ENCODE measurements at places on chromosomes 11 and 22. TPM values are rescaled to one million over a fixed set of nuclear protein-coding genes. Genes with fewer than 3 reads are reported as not detected.

GRCh38 chr11:114194702-114195101, 101.5 kb upstream of the NNMT start:
- DNase-seq, result no peak

- DNase-seq, result no peak
Observed at GRCh38 chr22:37485395-37486223, 575 bp downstream of the MFNG start.

Gene IMMP1L
- total RNA-seq, result 3.9 TPM

DNA sequence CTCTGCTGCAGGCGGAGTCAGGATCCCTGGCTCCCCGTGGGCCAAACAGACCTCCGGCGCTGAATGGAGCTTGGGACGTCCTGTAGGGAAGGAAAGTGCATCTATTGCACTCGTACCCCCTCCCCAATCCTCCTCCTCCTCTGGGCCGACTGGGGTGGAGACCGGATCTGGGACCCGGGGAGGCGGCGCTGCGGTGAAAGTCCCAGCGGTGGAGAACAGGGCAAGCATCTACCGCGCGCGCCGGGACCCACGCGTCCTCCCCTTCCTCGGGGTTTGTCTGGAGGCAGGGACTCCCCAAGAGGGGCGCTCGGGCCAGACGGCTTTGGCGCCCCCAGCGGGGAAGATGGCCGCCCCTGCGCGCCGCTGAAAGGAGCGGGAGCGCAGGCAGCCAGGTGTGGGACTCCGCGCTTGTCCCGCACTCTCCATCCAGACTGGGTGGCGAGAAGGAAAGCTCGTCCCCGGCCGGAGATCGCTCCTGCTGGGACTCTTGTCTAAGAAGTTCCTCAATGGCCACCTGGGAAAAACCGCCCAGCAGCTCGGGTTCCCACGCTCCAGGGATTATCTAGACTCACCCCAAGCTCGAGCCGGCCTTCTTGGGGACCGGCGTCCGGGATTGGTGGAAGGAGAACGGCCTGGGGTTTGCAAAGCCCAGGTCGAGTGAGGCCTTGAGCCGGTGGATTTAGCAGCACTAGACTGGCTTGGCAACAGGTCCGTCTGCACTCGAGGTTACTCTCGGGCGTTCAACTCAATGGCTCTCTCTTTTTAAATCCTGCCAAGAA, 718 bp downstream of the FADS2 start:
- no peak for DNase-seq

DNA sequence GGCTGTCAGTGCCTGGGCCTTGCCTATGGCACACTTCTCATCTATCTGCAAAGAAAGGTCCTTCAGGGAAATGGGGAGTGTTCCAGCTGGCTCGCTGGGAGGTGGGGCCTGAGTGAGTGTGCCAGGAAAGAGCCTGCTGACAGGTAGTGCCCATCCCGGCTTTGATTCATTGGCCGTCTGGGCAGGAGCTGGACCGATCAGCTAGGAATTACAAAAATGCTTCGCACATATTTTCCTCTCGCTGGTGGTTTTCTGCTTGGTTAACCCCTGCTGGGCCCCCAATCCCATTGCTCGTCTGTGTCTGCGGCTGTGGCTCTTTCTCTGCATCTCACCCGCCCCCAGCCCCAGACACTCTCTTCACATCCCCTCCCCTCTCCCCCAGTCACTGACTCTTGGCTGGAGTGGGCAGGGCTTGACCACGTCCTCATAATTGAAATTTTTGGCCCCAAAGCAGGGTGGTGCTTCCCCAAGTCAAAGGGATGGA, 10.8 kb downstream of the LIF start:
- no peak for DNase-seq

Gene UPK3A
- not detected for total RNA-seq

Gene CCDC73
- not detected for total RNA-seq

- no peak for DNase-seq
Observed at GRCh38 chr11:48074425-48075181, 94.2 kb downstream of the PTPRJ start.
